ENCODE measurements at places on chromosomes 2 and 18.
A peak's percentile ranks its signal among the peaks of the same experiment; 100 is the strongest.

- no peak for DNase-seq
Observed at GRCh38 chr2:1282552-1282951, 130.7 kb upstream of the TPO start.

- no peak for DNase-seq
Observed at GRCh38 chr2:63614983-63615945, 26.5 kb downstream of the MDH1 start.

DNA sequence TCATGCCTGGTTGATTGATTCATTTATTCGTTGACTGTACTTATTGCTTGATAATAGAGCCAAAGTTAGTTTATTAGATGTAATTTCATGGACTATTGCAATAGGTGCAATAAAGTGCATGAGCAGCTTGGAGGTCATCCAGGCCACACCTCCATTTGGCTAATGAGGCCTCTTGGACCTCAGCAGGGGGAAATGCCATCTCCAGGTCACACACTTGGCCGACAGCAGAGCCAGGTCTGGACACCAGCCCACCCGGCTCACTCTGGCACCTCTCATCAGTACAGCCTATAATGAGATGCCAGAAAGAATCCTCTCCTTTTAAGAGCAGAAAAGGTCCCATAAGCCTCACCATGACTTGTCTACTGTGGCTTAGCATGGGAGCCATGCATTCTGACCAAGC lies 71.2 kb upstream of the AFF3 start:
- no peak for DNase-seq

DNA sequence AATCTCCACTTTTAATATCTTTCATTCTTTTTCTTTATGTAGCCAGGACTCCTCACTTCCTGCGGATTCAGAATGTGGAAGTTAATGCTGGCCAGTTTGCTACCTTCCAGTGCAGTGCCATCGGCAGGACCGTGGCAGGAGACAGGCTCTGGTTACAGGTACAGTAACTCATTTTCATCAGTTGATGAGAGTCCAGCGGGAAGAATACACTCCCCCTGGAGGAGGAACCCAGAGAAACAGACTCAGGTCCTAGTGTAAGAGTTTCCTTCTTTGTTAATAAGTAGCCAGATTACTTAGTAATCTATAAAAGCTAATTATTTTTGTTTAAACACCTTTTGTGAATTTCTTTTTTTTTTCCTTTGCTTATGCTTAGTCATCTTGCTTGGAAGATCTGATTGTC lies 359.4 kb downstream of the PTPRM start:
- no peak for DNase-seq

- DNase-seq = no peak
Observed at GRCh38 chr18:66110607-66111006, 359.8 kb downstream of the CDH7 start.

- no peak for DNase-seq
Observed at GRCh38 chr2:79005216-79005615, 20.3 kb upstream of the REG3G start.

GRCh38 chr2:97870396-97870843 lies 125.3 kb downstream of the TMEM131 start:
- DNase-seq = peak; percentile 64

- no peak for DNase-seq
Observed at GRCh38 chr2:134136731-134137130, 117.1 kb upstream of the MGAT5 start.

- no peak for DNase-seq
Observed at GRCh38 chr2:201971531-201972228, 62.0 kb upstream of the FZD7 start.

DNA sequence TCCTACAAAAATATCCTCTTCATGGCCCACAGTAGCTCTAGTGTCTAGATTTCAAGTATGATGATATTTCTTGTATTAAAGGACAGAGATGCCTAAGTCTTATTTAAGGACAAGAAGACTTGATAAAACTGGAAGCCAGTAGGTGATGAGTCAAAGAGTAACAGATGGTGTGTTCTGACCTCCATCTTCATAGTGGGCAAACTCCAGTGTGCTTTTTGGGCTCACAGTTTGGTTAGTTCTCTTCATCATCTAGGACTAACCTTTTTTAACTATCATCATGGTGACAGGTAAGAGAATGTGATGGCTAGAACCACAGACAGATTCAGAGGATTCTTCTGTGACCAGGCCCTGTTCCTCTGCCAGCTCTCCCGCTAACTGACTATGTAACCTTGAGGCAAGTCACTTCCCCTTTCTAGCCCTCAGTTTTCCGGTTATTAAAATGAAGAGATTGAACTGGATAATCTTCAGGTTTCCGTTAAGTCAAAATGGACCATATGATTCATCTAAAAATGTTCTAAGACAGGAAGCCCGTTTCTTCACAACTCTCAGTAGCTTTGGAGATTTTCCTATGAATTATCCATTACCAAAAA lies 140.3 kb upstream of the RASGRP3 start:
- DNase-seq = peak; percentile 17

- no peak for DNase-seq
Observed at GRCh38 chr2:230708204-230708603, 4.4 kb upstream of the CAB39 start.

- no peak for DNase-seq
Observed at GRCh38 chr2:231238689-231239088, 40.3 kb downstream of the ARMC9 start.

DNA sequence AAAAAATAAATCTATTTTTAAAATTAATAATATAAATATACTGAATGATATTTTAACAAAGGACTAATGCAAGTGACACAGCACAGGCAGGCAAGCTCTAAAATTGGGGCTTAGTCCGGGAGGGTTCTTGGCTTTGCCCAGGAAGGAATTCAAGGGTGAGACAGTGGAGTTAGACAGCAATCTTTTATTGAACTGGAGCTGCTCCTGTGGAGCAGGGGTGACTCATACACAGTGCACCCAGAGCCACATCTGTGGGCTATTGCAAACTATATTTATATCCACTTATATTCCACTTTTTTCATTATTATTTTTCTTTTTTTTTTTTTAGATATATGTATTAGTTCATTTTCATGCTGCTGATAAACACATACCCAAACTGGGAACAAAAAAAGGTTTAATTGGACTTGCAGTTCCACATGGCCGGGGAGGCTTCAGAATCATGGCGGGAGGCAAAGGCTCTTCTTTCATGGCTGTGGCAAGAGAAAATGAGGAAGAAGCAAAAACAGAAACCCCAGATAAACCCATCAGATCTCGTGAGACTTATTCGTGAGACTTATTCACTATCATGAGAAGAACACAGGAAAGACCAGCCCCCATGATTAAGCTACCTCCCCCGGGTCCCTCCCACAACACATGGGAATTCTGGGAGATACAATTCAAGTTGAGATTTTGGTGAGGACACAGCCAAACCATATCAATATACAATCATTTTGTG lies 437.1 kb downstream of the BCL11A start:
- DNase-seq = no peak

- DNase-seq = no peak
Observed at GRCh38 chr18:22176420-22177326, 7.3 kb downstream of the GATA6 start.

GRCh38 chr2:73718851-73719621 lies 18.1 kb downstream of the TPRKB start:
- DNase-seq = no peak
